Omental fat pad (tissue), 4 donors: ENCODE measurements at places on chromosomes 3 and 15. TPM values are rescaled to one million over a fixed set of nuclear protein-coding genes. Genes with fewer than 3 reads are reported as not detected.

The INKA1 gene
- total RNA-seq = 9.9 TPM

GRCh38 chr3:156825795-156826143, 384 bp upstream of the LEKR1 start:
- no peak for DNase-seq

- no peak for DNase-seq
Measured at GRCh38 chr15:69484837-69485236, 32.2 kb downstream of the RPLP1 start.

- no peak for DNase-seq
Measured at GRCh38 chr3:104825116-104825515, 541.6 kb upstream of the ALCAM start.

- no peak for DNase-seq
Measured at GRCh38 chr15:91889111-91889815, 35.8 kb downstream of the SLCO3A1 start.

DNA sequence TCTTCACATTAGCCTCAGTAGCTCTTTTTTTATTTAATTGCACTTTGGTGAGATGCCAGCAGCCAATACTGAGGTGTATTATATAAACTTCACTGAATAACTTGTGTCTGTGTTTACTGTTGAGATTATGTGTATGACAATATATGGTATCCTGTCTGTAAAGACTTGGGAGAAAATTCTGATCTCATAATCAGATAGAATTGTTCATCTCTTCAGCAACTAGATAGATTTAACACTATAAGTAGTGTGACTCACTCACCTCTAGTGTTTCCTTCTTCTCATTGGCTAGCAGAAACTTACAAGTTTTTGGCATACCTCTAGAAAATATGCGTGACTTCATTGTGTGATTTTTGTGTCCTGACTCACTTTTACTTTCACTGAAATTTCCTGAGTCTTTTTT, 67.6 kb upstream of the TGFBR2 start:
- DNase-seq = no peak
